ENCODE measurements at places on chromosomes 16 and 17. TPM values are rescaled to one million over a fixed set of nuclear protein-coding genes. Genes with fewer than 3 reads are reported as not detected.
A peak's percentile ranks its signal among the peaks of the same experiment; 100 is the strongest.

The CEP295NL gene
- total RNA-seq: not detected

The SHISA9 gene
- total RNA-seq: 0.06 TPM

DNA sequence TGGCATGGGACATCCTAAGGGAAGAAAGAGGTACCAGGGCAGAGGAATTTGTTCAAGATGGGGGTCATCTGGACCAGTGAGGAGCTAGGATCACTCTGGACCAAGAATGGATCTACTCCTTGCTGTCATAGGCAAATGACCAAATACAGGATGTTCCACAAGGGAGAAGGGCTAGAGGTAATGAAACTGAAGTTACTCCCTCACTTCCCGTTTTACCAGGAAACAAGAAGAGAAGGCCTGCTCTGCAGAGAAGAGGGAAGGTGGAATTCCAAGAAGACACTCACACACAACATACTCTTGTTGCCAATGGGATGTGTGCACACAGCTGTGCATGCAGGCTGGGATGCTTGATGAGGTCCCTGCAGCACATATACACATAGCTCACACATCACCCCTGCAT is 38.6 kb downstream of the NEUROD2 start:
- DNase-seq: no peak

DNA sequence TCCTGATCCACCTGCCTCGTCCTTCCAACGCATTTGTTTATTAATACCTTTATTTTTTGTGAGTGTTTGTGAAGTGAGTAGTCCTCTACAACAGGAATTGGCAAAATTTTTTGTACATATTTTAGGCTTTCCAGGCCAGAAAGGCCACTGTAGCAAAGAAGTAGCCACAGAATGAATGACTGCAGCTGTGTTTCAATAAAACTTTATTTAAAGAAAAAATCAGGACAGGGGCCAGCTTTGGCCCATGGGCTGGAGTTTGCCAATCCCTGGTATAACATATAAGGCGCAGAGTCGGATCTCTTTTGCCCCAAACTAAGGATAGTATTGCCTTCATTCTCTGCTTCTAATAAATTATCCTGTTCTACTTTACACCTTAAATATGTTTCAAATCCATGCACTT is 198.0 kb upstream of the COX10 start:
- DNase-seq: no peak

- no peak for DNase-seq
These were observed 155.6 kb downstream of the SNX11 start for GRCh38 chr17:48262982-48263730.

The CTRB1 gene
- total RNA-seq: not detected

The KCNH6 gene
- not detected for total RNA-seq

- DNase-seq: no peak
These were observed 1.5 kb upstream of the HPR start for GRCh38 chr16:72061564-72061963.

DNA sequence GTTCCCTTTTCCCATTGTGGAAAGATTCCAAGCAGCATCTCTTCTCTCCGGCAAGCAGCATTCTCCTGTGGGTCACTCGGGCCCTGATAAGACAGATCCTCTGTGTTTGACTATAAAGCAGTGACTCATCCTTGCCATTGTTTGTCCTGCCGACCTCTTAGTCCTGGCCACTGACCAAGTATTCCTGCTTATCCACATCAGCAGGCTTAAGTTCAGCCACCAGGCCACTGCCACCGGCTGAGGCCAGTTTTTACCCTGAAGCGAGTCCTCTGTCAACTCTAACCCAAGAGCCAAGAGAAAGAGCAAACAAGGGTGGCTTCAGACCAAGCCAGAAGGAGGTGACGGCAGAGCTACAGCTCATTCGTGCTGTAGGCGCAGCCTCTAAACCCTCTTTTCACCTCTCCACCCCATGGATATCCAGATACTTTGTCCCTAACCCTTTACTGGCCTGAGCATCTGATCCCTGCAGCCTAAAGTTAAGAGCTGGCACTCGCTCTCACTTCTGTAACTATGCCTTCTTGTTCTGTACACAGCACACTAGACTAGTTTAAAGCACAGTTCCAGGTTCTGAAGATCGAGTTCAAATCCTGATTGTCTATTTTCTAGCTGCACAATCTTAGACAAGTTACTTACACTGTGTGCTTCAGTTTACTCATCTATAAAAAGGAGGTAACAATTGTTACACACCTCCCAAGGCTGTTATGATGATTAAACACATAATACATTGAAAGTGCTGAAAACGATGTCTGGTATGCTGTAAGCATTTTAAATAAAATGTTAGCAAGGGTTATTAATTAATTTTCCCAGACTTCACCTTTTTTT is 31.0 kb downstream of the SOX9 start:
- DNase-seq: peak; percentile 86

The TNRC6A gene
- 9.7 TPM for total RNA-seq

DNA sequence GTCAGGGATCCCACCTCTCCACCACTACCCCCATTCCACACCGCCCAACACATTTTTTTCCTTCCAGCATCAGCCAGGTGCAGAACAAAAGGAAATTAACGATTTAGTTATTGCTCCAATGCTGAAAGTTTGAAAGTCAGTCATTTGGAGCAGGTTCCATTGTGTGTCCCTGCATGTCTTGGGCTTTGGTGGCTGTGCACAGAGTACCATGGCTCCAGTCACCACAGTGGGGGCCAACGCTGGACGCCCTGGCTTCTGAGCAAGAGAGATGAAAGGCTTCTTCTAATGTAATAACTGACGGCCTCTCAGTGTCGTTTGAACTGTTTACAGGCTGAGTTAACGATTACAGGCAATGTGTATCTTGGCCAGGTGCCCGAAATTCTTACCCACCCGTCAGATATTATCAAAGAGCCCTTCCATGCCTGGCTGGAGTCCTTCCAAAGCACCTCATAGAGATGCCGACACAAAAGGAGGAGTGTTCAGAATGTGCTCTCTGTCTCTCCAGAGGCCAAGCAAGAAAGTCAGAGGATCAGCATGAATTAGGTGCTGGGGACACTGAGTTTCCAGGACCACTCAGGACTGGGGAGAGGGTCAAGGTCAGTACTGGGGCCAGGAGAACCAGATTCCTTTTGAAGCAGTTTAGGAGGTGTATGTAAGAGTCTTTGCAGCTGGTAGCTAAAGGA is 25.9 kb downstream of the RNF43 start:
- DNase-seq: peak; percentile 79

DNA sequence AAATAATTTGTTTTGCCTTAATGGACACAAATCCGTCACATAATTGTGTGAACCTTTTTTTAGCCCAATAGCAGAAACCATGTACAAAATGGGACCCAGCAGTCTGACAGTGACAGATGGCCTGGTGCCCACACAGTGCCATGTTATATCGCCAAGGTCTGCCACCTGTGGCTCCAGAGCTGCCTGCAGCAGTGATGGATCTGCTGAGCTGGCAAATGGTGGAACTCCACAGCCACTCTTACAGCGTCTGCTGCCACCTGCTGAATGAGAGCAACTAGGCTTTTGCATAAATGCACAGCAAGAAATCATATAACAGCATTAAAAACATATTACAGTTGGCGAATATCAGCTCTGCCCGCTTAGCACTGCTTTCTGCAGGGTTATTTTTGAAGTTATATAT is 59.4 kb downstream of the NUP93 start:
- DNase-seq: no peak

GRCh38 chr16:67490335-67491096 is 7.2 kb upstream of the AGRP start:
- DNase-seq: no peak

All from H4 (cell line).